HTR-8/SVneo (cell line): ENCODE measurements at places on chromosomes 6 and 20.

DNA sequence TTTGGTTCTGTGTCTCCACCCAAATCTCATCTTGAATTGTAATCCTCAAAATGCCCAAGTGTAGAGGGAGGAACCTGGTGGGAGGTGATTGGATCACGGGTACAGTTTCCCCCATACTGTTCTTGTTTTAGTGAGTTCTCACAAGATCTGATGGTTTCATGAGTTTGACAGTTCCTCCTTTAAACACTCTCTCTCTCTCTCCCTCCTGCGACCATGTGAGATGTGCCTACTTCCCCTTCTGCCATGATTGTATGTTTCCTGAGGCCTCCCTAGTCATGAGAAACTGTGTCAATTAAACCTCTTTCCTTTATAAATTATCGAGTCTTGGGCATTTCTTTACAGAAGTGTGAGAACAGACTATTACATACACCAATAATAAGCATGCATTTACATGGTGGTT lies 12.1 kb upstream of the EYS start:
- DNase-seq = no peak

DNA sequence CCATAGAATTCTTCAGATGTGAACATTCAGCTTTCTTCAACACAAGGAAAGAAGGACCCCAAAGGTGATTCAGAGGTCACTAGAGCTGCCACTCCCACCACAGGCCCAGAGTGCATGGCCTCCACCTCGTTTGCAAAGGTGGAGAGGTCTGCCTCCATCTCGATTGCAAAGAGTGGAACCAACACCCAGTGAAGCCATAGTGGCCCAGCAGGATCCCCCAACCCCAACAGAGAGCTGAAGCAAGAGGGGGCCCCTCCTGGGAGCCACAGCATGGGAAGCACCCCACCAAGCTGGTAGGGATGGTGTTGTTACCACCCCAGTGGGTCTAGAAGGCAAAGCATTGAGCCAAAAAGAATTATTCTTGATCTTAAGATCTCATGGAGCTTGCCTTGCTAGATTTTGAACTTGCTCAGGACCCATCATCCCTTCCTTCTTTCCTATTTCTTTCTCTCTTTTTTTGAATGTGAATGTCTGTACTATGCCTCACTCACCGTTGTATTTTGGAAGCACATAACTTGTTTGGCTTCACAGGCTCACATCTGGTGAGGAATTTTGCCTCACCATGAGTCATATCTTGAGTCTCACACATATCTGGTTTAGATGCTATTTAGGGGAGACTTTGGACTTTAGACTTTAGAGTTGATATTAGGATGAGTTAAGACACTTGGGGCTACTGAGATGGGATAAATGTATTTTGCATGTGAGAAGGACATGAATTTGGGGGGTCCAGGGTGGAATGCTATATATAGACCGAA lies 119.2 kb downstream of the ANKRD60 start:
- no peak for DNase-seq

GRCh38 chr20:24150406-24150805 lies 161.8 kb upstream of the GGTLC1 start:
- DNase-seq = no peak

DNA sequence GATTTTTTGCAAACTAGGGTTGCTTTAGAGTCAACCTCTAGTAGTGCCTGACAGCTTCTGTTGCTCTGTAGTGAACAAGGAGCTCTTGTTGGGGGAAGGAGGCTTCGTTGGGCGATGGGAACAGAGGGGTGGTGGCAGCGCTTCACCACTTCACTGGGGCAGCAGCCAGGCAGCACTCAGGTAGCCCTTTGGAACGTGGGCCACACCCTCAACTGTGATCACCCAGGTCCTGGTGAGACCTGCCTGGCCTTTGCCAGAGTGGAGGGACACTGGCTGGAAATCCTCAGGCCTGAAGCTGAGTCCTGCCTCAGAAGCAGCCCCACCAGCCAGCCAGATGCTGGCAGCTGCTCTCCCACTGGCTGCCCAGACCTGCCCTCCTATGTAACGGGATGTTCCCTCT lies 10.4 kb upstream of the EDN3 start:
- DNase-seq = no peak

- DNase-seq = peak; percentile 23
Measured at GRCh38 chr6:157535340-157536222, 154.6 kb downstream of the ZDHHC14 start.

- no peak for DNase-seq
Measured at GRCh38 chr6:107101686-107102413, 13.5 kb downstream of the BEND3 start.

DNA sequence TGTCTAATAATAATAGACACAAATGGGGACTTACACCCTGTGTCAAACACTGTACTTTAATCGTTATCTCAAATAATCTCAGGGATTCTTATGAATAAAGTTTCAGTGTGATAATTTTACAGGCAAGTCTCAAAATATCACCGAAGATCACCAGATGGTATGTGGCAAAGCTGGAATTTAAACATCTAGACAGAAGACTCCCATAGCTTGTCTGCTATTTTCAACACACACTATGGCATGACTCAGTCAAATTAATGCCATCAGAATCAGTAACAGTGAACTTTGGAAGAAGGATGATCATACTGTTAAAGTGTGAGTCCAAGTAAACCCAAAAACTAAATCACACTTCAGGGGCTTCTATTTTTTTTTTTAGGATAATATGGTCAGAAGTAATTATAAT lies 867.6 kb upstream of the FLRT3 start:
- no peak for DNase-seq

- DNase-seq = no peak
Measured at GRCh38 chr20:59676851-59677182, 72.5 kb downstream of the PHACTR3 start.

GRCh38 chr6:133871131-133871530 lies 17.8 kb upstream of the TCF21 start:
- no peak for DNase-seq

DNA sequence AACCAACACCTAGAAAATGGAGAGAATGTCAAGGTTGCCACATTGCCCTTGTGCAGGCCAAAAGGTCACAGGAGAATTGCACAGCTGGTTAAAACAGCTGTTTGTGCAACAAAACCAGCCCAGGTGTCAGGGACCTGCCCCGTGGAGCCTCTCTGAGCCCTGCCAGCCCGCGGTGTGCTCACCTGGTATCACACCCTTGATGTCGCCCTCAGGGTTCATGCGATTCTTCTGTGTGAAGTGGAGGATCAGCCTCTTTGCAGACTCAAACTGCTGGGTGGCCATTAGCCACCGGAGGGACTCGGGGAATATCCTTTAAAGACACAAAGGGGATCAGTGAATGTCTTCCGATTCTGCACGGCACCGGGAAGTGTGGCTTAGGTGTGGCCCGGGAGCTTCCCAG lies 39.2 kb downstream of the PSMG4 start:
- DNase-seq = no peak

DNA sequence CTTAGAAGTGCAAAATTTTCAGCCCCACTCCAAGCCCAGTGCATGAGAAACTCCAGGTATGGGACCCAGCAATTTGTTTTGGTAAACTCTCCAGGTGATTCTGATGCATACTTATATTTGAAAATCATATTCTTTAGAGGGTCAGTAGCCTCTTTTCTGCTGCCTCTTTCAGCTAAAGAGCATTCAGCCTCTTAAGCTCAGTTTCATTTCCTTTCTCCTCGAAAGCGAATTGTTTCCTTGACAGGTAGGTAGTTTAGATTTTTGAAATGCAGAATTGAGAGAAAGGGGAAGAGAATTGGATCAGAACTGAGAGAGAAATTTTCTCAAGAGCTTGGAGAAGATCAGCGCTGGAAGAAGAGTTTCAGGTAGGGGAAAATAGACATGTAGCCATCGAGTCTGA lies 995.8 kb upstream of the FLRT3 start:
- no peak for DNase-seq

- DNase-seq = no peak
Measured at GRCh38 chr6:114288701-114289495, 53.9 kb downstream of the HS3ST5 start.

DNA sequence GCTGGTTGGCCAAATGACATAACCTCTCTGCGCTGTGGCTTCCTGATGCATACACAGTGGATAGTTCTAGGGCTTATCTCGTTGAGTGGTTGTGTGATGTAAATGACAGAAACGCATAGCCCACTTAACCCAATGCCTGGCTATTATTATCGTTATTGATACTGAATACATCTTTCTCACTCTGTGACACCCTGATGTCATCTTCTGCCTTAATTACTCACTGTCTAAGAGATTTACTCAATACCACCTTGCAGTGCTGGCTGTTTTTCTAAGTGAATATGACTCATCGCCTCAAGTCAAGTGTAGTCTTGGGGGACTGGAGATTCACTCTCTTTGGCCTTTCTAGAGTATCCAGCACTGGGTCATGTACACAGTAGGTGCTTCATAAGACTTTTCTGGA lies 73.6 kb downstream of the NDUFAF5 start:
- no peak for DNase-seq

GRCh38 chr6:32082478-32082877 lies 26.7 kb downstream of the TNXB start:
- no peak for DNase-seq

DNA sequence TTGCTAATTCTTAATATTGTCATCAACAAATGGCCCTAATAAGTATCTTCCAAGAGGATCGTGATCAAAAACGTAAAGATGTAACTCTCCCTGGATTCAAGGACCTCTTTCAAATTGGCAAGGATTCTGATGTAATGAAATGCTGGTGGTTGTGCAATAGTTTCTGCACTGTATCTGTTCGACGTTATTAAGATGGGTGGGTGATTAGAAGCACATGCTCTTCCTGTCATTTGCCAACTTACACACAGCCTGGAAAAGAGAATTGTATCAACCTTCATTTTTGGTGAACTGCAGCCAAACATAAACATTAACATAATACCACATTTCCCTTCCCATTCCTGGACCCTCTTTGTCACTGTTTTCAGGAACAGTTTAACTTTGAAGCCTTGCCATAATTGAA lies 9.8 kb downstream of the FOXQ1 start:
- no peak for DNase-seq

DNA sequence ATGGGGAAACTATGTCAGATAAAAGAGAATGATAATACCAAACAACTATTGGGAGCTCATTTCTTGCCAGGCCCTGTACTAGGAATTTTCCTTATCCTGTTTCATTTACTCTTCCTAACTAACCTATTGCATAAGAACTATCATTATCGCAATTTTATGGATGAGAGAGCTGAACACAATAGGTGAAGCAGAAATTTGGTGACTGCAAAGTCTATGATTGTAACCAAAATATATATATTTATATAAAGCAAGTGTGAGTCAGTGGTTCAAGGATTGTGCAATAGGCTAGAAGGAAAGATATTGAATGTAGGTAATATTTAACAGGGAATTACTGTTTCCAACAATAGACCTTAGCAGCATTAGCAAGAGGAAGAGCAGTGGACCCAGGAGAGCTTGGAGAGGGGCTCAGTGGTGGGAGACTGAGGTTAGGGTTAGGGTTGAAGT lies 181.1 kb upstream of the TENT5A start:
- DNase-seq = no peak

DNA sequence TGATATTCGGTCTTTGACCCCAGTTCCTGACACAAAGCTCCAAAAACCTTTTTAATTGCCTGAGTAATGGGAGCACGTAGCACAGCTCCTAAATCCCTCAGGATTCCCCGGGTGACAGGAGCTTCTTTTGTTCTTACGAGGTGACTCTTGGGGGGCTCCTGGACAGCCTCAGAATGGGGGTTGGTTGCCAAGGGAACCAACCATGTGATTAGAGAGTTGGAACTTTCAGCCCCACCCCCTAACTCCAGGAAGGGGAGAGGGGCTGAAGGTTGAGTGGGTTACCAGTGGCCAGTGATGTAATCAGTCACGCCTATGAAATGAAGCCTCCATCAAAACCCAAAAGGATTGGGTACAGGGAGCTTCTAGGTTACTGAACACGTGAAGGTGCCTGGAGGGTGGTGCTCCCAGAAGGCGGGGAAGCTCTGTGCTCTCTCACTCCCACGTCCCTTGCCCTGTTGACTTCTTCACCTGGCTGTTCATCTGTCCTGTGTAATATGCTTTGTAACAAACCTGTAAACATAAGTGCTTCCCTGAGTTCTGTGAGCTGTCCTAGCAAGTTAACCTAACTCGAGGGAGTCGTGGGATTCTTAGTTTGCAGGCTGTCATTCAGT lies 89.5 kb downstream of the CHMP4B start:
- no peak for DNase-seq

DNA sequence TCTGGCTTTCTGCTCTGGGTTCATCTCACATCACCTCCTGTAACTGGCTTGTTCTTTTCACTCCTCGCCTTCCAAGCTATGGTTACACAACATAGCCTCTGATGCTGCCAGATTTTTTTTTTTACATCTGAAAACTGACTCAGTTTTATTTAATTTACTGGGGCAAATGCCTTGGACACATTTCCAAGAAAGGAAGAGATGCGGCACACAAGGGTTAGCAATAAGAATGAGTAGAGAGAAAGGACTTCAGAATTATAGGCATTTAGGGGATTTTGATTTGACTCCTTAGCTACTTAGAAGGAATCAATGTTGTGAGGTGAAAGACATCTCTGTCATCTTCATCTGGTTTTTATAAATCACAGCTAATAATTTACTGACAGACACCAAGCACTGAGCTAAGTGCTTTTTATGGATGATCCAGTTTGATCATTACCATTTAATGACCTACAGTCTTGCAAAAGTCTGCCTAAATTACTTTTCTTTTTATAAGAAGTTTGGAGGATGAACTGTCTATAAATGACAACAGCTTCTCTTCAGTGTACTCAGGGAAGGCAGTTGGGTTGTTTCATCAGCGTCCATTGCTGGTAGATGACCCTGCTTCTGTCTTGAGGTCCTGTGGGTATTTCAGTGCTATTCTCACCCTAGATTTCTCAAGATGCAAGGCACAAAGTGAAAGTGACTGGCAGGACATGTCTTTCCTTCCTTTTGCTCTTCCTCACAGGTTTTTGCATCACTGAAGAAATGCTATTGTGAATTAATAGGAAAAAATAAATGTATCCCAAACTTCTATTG lies 31.1 kb downstream of the LAMA4 start:
- DNase-seq = no peak

- DNase-seq = no peak
Measured at GRCh38 chr20:24877652-24878051, 71.4 kb upstream of the CST7 start.

DNA sequence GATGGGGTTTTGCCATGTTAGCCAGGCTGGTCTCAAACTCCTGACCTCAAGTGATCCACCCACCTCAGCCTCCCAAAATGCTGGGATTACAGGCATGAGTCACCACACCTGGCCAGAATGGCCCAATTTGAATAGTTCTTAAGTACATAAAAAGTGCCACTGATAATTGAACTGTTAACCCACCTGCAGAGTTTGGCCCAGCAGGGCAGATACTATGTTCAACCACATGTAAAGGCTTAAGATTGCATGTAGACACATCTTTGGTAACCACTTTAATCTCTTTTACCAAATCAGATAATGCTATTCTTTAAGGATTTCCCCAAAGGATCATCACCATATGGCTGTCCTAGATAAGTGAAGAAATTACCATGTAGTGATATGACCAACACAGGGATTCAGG lies 21.3 kb upstream of the SGK1 start:
- no peak for DNase-seq
